ENCODE measurements at places on chromosomes 3 and 15.

DNA sequence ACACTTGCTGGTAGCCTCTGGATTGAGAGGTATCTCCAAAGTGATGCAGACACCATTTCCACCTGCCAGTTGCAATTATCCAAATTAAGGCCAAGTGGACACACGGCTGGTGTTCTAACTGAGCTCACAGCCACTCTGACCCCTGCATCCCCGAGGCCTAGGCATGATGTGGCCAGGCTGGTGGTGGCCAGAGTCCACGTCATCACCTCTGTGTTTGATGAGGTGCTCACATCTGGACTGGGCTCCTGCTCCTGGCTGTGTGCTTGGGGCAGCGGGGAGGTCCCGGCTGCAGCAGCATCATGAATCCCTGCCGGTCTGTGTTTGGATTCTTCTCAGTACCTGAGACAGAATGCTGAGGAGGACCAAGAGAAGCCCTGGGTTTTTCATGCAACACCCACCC lies 4.9 kb downstream of the OXTR start:
- DNase-seq, result no peak

- no peak for DNase-seq
Measured at GRCh38 chr3:10781981-10782380, 34.0 kb upstream of the SLC6A11 start.

DNA sequence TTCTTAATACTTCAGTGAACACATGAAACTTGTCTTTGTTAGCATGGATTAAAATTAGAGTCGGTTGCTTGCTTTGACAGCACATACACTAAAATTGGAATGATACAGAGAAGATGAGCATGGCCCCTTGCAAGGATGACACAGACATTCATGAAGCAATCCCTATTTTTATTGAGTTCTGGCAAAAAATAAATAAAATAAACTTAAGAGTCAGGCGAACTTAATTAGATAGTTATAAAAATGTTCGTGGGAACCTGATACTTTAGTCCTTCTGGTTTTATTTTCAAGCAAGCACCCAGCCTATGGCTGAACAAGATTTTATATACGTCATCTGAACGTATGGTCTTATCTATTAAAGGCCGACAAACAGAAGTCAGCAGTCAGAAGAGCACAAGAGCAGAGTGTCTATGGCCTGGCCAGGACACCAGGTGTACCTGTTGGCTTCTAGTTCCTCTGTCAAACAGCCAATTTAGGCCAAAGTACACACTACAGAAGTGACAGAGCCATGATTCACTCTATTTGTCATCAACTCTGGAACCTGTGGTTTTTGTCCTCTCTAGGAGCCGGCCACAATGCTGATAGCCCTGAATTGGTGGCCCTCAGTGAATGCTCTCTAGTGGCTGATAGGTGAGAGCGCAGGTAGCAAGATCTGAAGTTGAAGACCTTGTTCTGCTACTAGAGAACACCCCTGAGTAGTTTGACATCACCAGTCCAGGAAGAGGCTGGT lies 64.3 kb downstream of the LEO1 start:
- no peak for DNase-seq

DNA sequence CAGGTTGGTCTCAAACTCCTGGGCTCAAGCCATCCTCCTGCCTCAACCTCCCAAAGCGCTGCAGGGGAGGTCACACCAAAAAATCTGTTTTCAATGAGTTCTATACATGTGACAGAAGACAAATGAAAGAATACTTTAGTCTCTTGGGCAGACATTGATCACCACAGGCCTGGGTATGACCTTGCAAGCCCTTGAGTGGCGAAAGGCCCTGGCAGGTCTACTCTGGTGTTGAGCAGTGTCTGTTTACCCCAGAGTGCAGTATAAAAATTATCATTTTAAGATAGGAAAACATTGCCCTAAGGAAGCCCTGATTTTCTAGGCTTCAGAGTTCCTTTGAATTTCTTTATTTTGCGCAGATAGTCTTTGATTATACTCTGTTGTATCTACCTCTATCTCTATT lies 61.6 kb upstream of the GBE1 start:
- DNase-seq, result no peak

Data from iPS DF 19.7 (cell line).